Transverse colon (tissue), 4 donors: ENCODE measurements at places on chromosomes 11 and 22. TPM values are rescaled to one million over a fixed set of nuclear protein-coding genes. Genes with fewer than 3 reads are reported as not detected.

Gene MYRF
- total RNA-seq = 14.2 TPM

Gene OR51B4
- not detected for total RNA-seq

Gene SLC37A2
- total RNA-seq = 7.6 TPM

Gene RELA
- total RNA-seq = 45.8 TPM

Gene SYT7
- total RNA-seq = 26.2 TPM

Gene PAMR1
- total RNA-seq = 7.8 TPM

Gene PRR33
- total RNA-seq = not detected

Gene GRIA4
- total RNA-seq = 1.4 TPM

Gene TMEM121B
- total RNA-seq = under 0.01 TPM

Gene USP47
- total RNA-seq = 57.8 TPM

Gene PTPMT1
- 19.1 TPM for total RNA-seq
